Uterus (tissue), 4 donors: ENCODE measurements at places on chromosomes 2 and 18. TPM values are rescaled to one million over a fixed set of nuclear protein-coding genes. Genes with fewer than 3 reads are reported as not detected.

DNA sequence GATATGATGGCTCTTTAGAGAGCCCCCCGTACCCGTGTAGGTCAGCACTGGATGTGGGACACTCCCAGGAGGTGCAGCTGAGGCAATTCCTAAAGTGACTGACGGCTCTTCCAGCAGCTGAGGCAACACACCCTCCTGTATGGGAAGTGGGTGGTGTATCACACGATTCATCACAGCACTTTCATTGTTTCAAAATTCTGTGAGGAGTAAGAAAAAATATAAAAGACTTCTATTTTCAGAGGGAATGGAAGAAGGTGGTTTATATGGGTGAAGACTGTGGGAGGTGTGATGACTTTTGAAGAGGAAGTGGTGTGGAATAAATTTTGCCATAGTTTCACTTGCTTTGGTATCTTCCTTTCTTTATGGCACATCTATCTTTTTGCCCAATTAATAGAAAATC lies 22.3 kb downstream of the QPCT start:
- H3K27ac ChIP-seq, result no peak overlapping the region
- no peaks in the 10 kb centered on the region for H3K27me3 ChIP-seq
- no peaks in the 10 kb centered on the region for H3K4me1 ChIP-seq

ZBTB7C gene
- total RNA-seq, result 11.2 TPM

IL1B gene
- total RNA-seq, result not detected

SCRN3 gene
- total RNA-seq, result 46.8 TPM

GALNT1 gene
- 13.6 TPM for total RNA-seq

DNA sequence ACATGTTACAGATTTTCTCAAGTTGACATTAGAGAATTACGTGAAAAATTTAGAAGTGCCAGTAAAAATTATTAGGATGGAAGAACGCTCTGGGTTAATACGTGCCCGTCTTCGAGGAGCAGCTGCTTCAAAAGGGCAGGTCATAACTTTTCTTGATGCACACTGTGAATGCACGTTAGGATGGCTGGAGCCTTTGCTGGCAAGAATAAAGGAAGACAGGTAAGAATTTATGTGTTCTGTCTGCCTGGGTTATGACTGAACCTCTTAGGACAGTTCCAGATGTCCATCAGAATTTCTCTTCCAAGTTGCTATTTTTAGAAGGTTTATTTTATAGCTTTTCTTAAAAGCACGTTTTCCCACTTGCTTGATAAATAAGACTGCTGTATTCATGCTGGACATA lies 371.0 kb downstream of the GALNT13 start:
- H3K4me1 ChIP-seq, result no peaks in the 10 kb centered on the region
- H3K4me3 ChIP-seq, result no peak overlapping the region
- H3K36me3 ChIP-seq, result no peaks in the 10 kb centered on the region
- no peak for DNase-seq

DNA sequence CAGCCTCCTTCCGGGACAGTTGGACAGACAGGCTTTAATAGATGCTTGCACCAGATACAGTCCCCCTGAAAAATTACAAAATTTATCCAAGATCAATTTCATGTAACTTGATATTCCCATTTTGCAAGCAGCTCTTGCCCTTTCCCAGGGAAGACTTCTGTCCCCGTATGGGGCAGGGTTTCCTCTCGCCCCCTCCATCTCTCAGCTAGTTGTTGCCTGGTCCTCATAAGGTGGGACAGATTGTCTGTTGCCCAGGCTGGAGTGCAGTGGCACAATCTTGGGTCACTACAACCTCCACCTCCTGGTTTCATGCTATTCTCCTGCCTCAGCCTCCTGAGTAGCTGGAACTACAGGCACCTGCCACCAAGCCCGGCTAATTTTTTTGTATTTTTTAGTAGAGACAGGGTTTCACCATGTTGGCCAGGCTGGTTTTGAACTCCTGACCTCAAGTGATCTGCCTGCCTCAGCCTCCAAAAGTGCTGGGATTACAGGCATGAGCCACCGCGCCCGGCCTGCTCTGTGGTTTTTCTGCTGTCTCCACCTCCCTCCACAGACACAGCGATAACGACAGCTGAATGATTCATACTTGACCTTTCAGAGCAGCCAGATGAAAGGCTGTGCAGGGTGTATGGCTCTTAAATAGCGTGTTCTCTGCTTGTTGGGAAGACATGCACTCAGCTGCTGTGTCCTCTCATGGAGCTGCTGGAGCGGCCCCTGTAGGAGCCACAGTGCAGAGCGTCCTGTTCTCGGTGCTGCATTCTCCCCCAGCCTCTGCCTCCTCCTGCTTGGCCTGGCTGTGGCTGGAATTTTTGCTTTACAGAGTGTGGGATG lies 61.4 kb downstream of the TTC39C start:
- H3K4me1 ChIP-seq, result no peaks in the 10 kb centered on the region
- DNase-seq, result peak; percentile 86
- H3K36me3 ChIP-seq, result no peaks in the 10 kb centered on the region
- H3K4me3 ChIP-seq, result no peak overlapping the region
- peak overlapping the region; percentile 74 for H3K27ac ChIP-seq
- H3K27me3 ChIP-seq, result no peaks in the 10 kb centered on the region

DNA sequence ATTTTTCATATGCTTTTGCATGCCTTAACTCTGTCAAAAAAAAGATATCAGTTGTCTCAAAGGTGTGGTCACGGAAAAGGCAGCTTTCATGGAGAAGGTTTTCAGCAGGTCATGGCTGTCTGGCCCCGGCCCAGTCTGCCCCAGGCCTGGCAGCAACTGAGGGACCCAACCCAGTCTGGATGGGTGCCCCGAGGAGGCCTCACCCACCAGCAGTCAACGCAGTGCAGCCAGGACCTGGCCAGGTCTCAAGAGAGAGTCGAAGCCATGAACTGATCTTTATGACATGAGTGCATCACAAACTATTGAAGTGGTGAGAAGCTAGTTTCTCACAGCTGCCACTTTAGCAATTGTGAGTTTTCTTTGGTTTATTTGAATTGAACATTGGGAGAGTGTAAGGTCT lies 7.9 kb downstream of the TUBB6 start:
- peaks cover 9% of the 10 kb centered on the region for H3K4me1 ChIP-seq
- no peaks in the 10 kb centered on the region for H3K27me3 ChIP-seq
- peak overlapping the region; percentile 58 for H3K27ac ChIP-seq
- H3K4me3 ChIP-seq, result no peak overlapping the region

KLHL29 gene
- 12.4 TPM for total RNA-seq

GRCh38 chr2:133418671-133419070 lies 149.6 kb downstream of the NCKAP5 start:
- no peak for DNase-seq
- H3K4me1 ChIP-seq, result no peaks in the 10 kb centered on the region
- no peak overlapping the region for H3K4me3 ChIP-seq
- no peaks in the 10 kb centered on the region for H3K36me3 ChIP-seq
- H3K27me3 ChIP-seq, result no peaks in the 10 kb centered on the region
- no peak overlapping the region for H3K27ac ChIP-seq

DNA sequence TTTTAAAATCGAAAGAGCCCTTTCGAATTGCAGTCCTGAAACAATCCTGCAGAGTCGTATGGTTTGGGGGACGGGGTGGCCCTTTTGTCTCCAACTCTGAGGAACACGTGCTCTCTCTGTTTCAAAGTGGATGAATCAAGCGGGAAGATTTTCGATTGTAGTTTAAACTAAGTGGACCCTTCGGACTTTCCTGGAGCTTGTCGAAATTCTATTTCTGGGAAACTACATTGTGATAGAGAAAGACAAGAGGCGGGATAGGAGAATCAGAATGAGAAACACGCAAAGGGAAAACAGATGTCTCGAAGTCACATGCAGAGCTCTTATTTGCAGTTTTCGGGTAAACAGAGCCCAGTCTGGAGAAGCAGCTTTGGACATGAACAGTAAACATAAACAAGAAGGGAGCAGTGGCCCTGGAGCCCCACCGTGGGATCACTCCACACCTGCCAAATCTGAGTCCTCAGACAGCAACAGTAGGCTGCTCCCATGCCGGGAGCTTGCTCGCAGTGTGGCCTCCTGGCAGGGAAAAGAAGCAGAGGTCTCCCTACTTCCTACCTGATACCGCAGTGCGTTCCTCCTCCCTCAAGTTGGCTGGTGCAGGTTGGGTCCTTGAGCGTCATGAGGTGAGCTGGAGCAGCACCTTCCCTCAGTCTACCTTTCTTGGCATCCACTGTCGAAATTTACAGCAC lies 202.4 kb downstream of the SLC4A3 start:
- H3K4me1 ChIP-seq, result no peaks in the 10 kb centered on the region
- H3K27me3 ChIP-seq, result no peaks in the 10 kb centered on the region
- H3K36me3 ChIP-seq, result no peaks in the 10 kb centered on the region
- no peak for DNase-seq
- no peak overlapping the region for H3K27ac ChIP-seq

GRCh38 chr2:29703336-29703735 lies 218.1 kb downstream of the ALK start:
- no peak overlapping the region for H3K27ac ChIP-seq
- no peaks in the 10 kb centered on the region for H3K27me3 ChIP-seq
- no peak overlapping the region for H3K4me3 ChIP-seq
- H3K4me1 ChIP-seq, result no peaks in the 10 kb centered on the region

FBXO15 gene
- total RNA-seq, result 0.76 TPM

PID1 gene
- 35.3 TPM for total RNA-seq

- no peak overlapping the region for H3K27ac ChIP-seq
- no peak overlapping the region for H3K4me3 ChIP-seq
- H3K4me1 ChIP-seq, result no peaks in the 10 kb centered on the region
- H3K27me3 ChIP-seq, result no peaks in the 10 kb centered on the region
- no peak for DNase-seq
Measured at GRCh38 chr2:216117561-216118340, 8.6 kb downstream of the XRCC5 start.

DNA sequence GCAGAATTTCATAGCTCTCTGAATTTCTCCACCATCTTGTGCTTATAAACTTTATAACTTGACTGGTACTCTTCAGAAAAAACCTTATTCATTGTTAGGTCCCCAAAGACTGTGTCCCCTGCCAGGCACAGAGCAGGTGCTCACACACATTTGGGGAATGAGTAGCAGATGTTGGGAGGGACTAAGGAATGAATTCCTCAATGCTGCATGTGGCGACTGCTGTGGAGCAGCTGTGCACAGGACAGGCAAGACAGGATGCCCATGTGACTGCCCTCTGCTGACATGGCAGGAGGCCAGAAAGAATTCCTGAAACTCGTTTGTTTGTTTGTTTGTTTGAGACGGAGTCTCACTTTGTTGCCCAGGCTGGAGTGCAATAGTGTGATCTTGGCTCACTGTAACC lies 122.3 kb upstream of the ITGA6 start:
- no peaks in the 10 kb centered on the region for H3K27me3 ChIP-seq
- no peaks in the 10 kb centered on the region for H3K36me3 ChIP-seq
- DNase-seq, result no peak

DNA sequence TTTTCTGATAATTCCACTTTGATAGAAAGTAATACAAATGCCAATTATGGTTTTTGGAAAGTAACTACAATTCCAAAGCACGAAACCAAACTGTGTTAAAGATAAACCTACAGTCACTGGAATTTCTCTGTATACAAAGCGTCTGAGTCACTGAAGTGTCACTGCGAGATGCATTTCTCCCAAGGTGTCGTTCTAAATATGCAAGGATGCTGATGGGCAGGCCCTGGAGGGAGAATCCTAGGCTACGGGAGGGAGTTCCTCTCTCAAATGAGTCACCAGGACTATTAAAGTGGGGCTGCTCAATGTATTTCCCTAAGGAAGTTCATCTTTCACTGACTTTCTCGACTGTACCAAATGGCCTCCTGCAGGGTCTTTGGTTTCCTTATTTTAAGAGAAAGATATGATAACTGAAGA lies 163.8 kb upstream of the STK17B start:
- H3K36me3 ChIP-seq, result no peaks in the 10 kb centered on the region
- no peaks in the 10 kb centered on the region for H3K4me1 ChIP-seq
- no peak overlapping the region for H3K27ac ChIP-seq
- no peak overlapping the region for H3K4me3 ChIP-seq

DNA sequence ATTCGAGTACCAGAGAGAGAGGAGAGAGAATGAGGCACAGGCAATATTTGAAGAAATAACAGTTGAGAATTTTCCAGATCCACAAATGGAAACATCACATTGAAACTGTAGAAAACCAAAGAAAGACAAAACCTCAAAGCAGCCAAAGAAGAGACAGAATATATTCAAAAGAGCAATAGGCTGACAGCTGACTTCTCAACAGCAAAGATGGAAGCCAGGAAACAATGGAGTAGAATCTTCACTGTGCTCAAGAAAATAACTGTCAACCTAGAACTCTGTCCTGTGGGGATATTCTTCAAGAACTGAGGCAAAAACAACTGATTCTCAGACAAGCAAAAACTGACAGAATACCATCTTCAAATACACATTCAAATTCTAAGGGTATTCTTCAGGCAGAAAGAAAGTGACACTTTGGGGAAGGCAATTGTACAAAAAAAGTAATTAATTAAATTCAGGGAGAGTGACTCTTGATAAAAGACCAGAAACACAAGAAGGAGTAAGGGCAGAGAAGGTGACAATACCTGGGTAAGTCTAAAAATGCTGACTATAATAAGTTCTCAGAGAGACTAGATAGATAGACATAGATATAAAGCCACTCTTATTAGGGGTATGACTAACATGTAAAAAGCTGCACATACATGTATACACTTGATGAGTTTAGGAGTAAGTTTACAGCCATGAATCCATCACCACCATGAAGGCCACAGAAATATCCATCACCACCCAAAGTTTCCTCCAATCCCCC lies 25.6 kb downstream of the ANKMY1 start:
- H3K4me3 ChIP-seq, result no peak overlapping the region
- no peak for DNase-seq
- no peak overlapping the region for H3K27ac ChIP-seq
- no peaks in the 10 kb centered on the region for H3K4me1 ChIP-seq
- no peaks in the 10 kb centered on the region for H3K27me3 ChIP-seq

GALNT5 gene
- 8.1 TPM for total RNA-seq

DNA sequence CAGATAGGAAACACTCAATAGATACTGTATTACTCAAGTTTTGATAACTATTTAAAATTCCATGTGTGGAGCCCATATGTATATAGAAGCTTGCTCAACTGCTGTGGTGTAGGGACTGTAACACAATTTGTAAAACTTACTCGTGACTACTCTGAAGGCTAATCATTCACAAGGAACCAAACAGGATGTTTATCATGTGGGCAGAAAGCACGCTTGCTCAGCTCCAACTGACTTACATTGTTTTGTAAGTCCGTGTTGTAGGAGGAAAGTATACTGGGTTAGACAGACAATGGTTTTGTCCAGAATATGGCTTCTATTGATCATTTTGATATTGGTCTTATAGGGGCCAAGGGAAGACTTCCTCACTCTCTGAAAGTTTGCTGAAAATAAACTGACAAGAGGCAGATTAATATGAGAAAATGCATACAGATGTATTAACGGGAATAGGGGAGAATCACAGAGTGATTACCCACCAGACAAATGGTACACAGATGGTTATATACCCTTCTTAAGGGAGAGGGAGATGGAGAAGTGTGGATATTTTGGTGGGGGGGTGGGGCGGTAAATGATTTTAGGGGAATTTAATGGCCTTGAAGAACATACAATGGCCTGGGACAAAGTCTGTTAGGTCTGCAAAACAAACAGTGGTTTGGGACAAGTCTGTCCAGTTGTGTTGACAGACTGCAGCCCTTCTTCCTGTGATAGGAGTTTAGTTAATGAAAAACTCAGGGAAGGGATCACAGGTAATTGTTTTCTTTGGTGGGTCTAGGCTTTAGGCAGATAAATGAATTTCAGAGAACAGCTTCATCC lies 259.3 kb upstream of the SP5 start:
- no peaks in the 10 kb centered on the region for H3K27me3 ChIP-seq
- no peaks in the 10 kb centered on the region for H3K36me3 ChIP-seq
- no peak overlapping the region for H3K4me3 ChIP-seq

GRCh38 chr2:240703417-240704341 lies 12.0 kb downstream of the AQP12A start:
- no peak overlapping the region for H3K4me3 ChIP-seq
- no peaks in the 10 kb centered on the region for H3K27me3 ChIP-seq
- no peak overlapping the region for H3K27ac ChIP-seq
- H3K4me1 ChIP-seq, result no peaks in the 10 kb centered on the region
- no peak for DNase-seq

ZSWIM2 gene
- total RNA-seq, result not detected

KRTCAP3 gene
- 1.9 TPM for total RNA-seq
